Natural killer cell (primary cell): ENCODE measurements at places on chromosomes 7 and 10. TPM values are rescaled to one million over a fixed set of nuclear protein-coding genes. Genes with fewer than 3 reads are reported as not detected.

- no peak for DNase-seq
These were observed 254.5 kb upstream of the RNF32 start for GRCh38 chr7:156386097-156386496.

- no peak for DNase-seq
These were observed 23.4 kb upstream of the AKR1C3 start for GRCh38 chr10:5070648-5071410.

Gene NPSR1
- total RNA-seq: not detected

GRCh38 chr10:60282771-60283353 is 106.8 kb downstream of the ANK3 start:
- DNase-seq: no peak

GRCh38 chr10:56349611-56350010 is 11.4 kb downstream of the ZWINT start:
- no peak for DNase-seq

- no peak for DNase-seq
These were observed 124.3 kb downstream of the NRCAM start for GRCh38 chr7:108331971-108332370.
